ENCODE measurements at places on chromosomes 3 and 15.

- DNase-seq = no peak
Observed at GRCh38 chr15:26841514-26841913, 25.3 kb upstream of the GABRA5 start.

DNA sequence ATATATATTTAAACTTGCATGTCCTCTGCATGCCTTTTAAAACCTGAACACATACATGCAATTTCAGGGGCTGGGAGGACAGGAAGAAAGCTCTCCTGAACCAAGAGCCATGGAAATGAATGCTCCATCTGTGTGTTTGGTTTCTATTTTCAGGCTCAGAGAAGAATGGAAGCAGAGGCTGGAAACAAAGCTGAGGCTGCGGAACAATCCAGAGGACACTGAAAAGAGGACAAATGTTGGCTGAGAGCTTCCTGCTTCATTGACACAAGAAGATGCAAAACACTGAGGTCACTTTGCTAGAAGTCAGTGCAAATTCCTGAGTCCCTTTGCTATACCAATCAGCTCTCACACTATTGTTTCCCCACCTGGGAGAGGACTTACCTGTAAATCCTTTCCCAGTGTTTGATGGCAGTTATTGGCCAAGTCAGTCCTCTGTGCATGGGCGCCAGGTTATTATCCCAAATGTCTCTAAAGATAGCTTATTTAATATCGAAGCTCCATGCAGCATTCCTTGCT is 12.7 kb downstream of the FAM240A start:
- no peak for DNase-seq

GRCh38 chr3:112734736-112735350 is 93.9 kb upstream of the CCDC80 start:
- peak; percentile 39 for DNase-seq

GRCh38 chr15:56047354-56047753 is 53.9 kb upstream of the NEDD4 start:
- no peak for DNase-seq

DNA sequence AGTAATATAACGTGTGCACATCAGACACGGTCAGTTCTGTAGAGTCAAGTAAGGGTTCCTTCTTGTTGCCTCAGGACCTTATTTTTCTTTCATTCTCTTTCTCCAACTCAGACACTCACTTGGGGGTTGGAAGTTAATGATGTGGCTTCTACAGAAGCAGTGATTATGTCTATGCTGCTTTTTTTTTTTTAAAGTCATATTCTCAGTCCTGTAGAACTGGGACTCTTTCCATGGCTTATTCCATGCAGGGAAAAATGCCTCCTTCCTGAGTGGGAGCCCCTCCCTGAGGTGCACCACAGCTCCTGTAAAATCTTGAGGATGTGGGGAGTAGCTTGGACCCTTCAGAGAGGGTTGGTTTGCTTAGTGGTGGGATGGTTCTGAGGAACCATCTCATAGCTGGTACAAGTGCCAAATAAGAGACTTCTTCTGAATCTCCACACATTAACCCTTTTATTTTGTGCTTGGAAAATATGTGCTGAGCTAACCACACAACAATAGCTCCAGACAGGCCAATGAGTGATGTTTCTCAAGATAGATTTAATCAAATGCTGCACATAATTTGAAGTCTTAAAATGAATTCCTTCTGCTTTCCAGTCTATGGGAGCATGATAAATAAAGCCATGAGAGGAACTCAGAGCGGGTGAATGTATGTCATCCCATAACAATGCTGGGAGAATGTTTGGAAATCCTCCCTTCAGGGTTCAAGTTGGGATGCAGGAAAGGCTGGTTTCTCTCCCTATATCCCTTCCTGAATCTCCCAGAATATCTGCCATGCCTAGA is 23.3 kb upstream of the FSTL1 start:
- no peak for DNase-seq

DNA sequence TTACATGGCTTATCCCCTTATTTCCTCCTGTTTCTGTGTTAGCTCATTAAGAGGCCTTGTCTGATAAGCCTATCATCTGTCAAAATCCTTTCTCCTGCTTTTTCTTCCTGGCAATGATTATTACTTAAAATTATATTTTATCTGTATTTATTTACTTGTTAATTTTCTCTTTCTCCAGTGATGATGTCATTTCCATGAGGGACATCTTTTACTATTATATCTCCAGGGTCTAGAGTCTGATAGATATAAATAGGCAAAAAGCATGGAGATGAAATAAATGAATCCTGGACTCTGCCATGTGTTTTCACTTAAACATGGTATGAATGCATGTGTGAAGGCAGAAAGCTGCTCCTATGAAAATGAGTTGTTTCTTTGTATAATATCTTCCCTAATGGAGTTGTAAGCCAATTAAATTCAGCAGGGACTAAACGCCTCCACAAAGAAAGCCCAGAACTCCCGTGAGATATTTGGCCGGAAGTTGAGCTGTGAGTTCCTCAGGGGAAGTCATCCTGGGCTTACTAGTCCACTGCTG is 375.2 kb downstream of the TUSC7 start:
- DNase-seq = no peak

DNA sequence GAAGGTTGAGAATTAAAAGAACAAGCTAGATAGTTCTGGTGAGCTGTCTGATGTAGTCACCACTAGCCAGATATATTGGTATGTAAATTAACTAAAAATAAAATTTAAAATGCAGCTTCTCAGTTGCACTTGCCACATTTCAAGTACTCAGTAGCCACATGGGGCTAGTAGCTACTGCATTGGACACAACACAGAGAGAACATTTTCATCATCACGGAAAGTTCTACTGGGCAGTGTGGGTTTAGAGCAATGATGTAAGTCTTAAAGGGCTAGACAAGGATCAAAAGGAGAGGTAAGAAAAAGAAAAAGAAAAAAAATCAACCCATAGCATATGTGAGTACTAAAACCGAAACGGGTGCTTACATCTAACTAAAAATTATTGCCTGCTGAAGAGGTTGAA is 282.4 kb upstream of the LRRFIP2 start:
- DNase-seq = no peak

DNA sequence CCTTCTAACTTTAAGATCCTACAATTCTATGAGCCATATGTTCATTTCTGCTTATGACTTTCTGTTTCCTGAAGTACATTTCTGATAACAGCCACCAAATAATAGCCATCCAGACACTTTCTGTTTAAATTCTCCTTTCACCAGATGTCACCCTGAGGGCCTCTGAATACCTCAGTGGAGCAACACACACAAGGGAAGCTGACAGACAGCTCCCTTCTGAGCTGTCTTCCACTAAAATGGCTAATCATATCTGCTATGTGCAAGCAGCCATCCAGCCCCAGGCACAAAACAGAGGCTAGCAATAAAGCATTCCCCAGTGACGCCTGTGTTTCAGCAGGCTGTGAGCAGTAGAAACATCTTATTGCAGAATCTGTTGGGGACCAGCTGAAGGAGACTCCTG is 666.6 kb upstream of the UBE2E2 start:
- no peak for DNase-seq

DNA sequence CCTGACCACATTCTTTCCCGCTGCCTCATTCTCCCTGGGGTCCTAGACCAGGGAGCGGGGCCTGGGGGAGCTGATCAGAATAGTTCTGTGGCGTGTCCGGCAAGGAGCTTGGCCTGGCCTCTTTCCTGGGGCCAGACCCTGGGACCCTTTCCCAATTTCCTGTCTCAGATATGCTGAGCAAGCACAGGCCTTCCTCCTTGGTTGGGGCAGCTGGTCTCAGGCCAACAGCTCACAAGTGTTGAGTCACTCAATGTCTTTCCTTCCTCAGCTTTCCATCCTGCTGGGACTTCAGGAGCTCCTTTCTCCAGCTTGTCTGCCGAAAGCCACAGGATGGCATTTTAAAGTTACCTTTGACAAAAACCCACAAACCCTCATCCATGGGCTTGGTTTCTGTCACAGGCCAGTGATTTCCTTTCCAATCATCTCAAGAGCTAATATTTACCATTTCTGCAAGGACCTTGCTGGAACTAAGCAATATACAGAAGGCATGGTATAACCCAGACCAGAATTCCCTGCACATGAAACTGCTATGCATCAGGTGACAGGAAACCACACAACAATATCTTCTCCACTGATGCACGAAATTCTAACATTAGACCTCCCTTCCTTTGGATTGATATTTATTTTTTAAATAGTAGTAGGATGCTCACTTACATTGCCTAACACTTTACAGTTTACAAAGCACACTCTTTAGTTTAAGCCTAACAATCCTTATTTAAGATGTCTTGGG is 19.5 kb upstream of the TIMP4 start:
- DNase-seq = no peak

DNA sequence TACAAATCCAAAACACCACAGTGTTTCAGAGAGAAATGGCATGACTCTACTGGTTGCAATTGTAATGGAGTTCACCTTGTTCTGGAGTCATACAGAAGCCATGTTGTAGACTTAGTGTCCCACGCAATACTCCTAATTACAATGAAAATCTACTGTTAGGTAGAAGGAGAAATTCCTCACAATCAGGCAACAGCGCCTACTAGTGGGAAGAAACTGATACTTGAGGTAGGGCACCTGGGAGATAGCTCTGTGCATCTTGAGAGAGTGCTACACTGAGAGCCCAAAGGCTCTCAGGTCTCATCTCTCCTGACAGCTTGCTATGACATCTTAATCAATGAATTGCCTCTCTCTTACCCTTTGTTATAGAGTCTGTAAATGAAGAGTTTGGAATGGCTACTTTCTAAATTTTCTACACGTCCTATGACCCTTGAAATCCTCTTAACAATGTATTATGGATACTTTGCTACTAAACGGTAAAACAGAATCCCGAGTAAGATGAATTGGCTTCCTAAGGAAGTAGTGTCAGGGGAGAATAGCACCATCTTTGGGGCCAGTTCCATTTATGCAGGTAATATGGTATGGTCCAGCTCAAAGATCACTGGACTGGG is 422.7 kb upstream of the TPRG1 start:
- peak; percentile 23 for DNase-seq
